MV-4-11 (cell line): ENCODE measurements at places on chromosomes 3 and 15.
A peak's percentile ranks its signal among the peaks of the same experiment; 100 is the strongest.

DNA sequence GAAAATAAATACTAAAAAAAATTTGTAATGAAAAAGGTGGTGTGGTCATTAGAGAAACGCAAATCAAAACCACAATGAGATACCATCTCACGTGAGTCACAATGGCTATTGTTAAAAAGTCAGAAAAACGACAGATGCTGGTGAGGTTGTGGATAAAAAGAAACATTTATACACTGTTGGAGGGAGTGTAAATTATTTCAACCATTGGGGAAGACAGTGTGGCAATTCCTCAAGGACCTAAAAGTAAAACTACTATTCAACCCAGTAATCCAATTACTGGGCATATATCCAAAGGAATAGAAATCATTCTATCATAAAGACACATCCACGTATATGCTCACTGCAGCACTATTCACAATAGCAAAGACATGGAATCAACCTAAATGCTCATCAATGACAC lies 120.3 kb downstream of the MYO9A start:
- no peak for DNase-seq

DNA sequence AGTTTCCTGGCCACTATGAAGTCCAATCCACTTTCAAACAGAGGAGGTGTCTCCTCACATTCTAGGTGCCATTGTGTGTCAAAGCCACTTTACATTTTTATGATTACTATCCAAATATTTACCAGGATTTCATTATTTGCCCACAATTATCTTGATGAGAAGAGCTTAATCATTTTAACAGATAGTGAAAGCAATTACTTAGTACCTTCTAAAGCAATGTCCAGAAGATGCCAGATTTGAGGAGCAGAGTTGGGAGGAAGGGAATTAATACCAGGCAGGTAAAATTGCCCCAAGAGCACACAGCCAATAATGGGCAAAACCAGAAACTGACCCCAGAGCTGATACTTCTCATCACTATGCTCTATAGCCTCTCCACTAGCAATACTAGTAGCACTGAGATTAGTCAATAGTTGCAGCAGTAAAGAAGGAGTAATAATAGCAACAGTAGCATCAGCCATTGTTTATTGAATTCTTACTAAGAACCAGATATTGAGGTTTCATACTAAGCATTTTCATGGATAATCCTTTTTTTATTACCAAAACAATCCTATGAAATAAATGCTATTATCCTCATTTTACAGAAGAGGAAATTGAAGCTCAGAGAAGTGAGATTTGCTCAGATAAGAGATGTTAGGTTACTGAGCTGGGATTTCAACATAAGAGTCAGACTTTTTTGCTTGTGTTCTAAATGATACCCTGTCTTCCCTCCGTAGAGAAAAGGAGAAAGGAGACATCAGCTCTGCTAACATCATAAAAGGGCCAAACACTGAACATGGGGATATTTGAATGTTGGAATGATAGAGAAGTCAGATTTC lies 509.3 kb upstream of the CFAP20DC start:
- DNase-seq = peak; percentile 28

DNA sequence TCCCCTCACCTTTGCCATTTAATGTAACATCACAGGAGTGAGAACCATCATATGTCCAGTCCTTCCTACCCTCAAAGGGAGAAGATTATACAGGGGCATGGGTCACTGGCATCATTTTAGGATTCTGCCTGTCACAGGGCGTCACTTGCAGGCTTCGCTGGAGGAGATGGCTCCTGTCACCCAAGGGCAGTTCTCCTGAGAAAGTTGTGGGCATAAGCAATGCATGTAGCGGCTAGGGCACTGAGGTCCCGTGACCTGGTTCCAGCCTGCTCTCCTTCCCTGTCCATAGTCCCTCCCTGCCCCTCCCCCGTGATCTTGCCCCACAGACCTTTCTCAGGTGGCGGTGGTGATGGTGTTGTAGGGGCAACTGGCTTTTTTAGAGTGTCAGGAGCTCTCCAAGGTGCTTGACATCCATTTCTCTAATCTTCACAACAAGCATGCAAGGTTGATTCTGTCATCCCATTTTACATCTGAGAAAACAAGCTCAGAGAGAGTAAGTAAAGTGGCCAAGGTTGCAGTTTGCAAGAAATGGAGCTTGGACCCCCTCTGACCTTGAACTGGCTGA lies 241.5 kb upstream of the CTDSPL start:
- DNase-seq = no peak

GRCh38 chr3:156721687-156722618 lies 47.6 kb downstream of the TIPARP start:
- no peak for DNase-seq

DNA sequence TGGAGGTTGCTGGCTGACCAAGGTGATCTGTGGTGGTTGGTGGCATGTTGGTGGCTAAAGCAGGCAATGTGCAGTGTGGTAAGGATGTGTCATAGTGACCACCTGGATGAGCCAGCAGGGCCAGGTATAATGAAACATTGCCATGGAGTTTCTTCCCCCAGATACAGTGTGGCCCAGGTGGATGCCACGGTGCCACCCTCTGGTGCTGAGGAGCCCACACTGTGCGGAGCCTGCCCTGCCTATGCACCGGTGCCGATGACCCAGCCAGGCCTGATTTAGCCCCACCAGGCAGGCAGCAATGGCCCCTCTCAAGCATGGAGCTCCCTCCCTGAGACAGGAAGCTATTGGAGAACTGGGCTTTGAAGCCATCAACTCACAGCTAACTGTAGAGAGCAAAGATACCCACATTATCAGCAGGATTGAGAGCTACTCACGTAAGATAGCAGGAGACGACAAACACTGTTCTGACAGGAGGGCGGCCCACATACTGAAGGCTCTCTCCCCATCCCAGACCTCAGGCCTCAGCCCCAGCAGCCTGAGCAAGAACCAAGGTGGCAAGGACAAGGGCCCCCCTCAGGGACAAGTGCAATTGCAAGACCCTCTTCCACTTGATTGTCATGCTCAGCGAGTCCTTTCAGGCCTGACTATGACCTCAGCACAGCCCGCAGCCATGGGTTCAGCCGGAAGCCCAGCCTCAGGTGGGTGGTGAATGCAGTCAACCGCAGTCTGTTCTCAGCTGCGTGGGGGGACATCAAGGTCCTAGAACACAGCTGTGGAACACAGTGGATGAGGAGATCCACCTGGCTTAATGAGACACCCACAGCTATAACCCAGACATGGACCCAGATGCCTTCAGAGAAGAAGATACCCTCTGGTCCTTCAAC lies 82.8 kb upstream of the CDV3 start:
- no peak for DNase-seq

GRCh38 chr15:89575656-89576416 lies 567 bp downstream of the TICRR start:
- no peak for DNase-seq

DNA sequence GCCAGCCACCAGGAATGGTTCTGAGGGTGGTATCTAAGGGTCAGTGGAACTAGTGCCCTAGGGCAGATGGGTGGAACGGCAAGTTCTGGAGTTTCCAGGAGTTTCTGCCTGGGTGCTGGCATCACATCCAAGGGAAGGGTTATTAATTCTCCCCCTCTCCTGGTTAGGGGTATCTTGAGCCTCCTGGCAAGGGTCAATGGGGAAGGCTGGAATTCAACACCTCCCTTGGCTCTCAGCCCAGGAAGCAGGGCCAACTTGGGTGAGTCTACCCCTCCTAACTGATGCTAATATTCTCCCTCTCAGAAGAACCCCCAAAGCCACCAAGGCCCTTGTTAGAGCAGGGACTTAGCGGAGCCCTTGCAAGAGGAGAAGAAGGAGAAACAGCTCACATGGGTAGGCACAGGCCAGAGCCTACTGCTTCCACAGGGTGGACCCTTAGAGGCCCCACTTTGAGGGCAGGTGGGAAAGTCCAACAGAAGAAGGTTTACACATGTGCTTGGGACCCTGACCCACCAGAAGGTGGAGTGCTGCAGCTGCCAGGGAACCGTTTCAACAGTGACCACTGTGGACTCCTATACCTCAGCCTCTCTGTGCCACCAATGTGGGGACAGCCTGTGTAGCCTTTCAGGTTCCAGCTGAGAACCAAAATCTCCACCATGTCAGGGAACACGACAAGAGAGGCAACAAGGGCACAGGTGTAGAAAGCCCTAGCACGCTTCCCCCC lies 3.3 kb downstream of the TMEM115 start:
- DNase-seq = no peak

GRCh38 chr15:58420579-58421043 lies 11.2 kb upstream of the LIPC start:
- no peak for DNase-seq

DNA sequence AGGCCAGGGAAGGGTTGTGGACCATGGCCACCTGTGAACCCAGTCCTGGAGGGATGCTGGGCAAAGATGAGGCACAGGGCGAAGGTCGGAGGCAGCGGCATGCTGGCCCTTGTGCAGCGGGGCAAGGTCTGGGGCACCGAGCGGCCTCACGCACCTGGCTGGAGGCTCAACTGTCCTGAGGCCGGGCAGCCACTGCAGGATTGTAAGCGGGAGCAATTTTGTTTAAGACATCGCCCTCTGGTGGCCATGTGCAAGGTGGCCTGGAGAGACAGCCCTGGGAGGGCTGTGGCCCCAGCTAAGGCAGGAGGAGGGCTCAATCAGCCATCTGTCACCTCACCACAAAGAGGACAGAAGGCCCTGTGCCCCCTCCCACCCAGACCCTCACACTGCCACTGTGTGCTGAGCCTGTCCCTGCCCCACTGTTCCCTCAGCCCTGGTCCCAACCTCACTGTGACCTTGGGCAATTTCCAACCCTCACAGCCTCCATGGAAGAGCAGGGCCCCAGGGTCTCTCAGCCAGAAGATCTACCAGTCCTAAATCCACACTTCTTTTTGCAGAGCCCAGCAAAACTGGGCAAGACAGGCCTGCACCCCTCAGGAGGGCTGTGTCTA lies 46.2 kb downstream of the TPRA1 start:
- DNase-seq = peak; percentile 51

GRCh38 chr3:130488769-130489450 lies 28.1 kb upstream of the COL6A6 start:
- DNase-seq = no peak

- DNase-seq = no peak
Observed at GRCh38 chr15:67884009-67884408, 44.2 kb upstream of the RNU6-1 start.

- DNase-seq = peak; percentile 22
Observed at GRCh38 chr3:24588629-24589512, 94.2 kb upstream of the THRB start.

DNA sequence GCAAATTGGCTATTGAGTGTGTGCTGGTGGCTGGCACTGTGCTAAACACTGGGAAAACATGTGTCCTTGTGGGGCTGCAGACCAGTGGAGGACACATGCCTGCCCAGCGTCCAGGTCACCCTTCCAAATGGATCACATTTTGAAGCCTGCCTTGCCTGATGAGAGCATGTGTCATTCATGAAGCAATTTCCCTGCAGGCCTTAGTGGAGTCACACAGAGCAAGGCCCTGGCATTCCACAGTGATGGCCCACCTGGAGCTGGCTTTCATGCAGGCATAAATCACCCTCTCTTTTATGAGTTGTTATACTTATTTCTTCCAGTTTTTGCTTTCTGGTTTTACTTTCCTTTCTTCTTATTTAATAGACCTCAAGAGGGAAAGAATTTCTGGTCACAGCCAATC lies 219.5 kb downstream of the EPHB1 start:
- DNase-seq = no peak

- DNase-seq = peak; percentile 92
Observed at GRCh38 chr3:120033596-120033995, 60.7 kb downstream of the GSK3B start.

DNA sequence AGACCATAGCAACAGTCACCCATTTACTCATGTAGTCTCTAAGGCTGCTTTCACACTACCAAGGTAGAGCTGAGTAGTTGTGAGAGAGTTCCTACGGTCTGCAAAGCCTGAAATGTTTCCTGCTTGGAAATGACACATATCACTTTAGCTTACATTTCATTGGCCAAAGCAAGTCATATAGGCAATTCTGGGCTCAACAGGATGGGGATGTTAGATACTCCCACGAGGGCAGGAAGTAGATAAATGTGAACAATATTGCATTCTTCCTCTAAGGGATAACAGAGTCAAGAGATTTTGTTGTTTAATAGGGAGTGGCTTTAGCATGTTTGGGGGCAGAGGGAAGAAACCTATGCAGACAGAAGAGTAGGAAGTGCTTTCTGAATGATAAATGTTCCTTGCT lies 355.6 kb upstream of the THRB start:
- DNase-seq = no peak

DNA sequence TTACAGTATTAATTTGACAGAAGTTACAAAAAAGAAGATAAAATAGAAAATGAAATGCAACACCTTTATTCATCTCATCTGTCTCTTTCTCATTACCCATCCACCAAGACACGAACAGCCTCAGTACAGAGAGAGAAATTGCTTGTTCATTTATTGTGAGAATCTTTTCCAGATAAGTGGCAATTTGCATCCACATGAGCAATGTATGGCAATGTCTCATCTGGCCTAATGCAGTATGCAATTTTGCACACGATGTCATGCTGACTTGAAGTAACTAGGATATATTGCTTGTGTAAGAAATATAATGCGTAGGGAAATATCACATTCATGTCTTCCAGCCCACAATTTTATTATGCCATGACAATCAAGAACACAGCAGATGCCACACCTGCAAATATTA lies 866.9 kb downstream of the ROBO1 start:
- no peak for DNase-seq

DNA sequence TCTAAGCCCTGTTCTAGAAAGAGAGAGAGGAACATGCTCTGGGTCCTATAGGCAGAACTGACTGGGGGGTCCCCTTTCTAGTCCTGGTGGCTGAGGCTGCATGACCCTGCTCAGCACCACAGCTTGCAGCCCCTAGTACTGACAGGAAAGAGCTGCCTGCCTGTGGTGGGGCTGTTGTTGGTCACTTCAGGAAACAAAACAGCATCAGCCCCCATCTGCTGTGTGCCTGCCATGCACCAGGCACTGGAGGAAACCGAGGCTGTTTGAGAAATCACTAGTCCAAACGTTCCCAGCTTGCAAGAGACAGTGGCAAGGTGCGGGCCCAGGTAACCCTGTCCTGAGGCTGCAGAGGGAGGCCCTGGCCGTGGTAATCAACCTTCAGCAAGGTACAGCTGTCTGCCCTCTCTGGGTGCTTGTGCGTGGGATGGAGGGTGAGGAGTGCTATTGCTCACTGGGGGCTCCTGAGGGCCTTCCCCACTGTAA lies 90.6 kb downstream of the IQSEC1 start:
- no peak for DNase-seq

DNA sequence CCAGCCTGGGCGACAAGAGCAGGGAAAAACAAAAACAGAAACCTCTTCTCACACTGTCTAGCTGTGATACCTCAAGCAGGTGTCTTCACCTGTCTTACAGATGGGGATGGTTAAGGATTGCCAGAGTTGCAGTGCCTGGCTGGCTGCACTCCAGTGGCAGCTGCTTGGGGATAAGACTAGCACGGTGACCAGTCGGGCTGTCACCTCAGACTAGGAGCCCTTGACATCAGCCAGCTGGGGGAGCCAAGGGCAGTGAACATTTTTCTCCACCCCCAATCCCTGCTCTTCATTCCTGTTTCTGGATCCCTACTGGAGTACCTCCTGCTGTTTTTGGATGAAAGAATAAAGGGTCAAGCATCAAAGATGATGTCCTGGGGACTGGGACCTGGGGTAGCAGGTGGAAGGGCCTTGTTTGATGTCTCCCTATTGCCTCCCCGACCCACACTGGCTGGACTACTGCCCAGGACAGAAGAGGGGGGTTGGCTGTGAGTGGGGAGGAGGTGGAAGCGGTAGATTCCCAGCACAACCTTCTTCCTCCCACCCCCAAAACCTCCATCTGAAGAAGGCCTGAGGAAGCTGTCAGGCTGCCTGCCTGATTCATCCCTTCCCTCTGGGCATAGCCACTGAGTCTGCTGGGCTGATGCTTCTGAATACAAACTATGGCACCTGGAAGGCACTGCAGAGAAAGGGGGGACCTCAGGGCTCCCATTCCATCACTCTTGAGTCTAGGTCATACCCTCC lies 7.0 kb upstream of the CPNE9 start:
- no peak for DNase-seq

GRCh38 chr3:60323651-60324050 lies 927.6 kb downstream of the FHIT start:
- DNase-seq = no peak
